ENCODE measurements at places on chromosomes 3 and 15.

GRCh38 chr3:113533534-113533892 lies 1.2 kb downstream of the SIDT1 start:
- no peak for DNase-seq

DNA sequence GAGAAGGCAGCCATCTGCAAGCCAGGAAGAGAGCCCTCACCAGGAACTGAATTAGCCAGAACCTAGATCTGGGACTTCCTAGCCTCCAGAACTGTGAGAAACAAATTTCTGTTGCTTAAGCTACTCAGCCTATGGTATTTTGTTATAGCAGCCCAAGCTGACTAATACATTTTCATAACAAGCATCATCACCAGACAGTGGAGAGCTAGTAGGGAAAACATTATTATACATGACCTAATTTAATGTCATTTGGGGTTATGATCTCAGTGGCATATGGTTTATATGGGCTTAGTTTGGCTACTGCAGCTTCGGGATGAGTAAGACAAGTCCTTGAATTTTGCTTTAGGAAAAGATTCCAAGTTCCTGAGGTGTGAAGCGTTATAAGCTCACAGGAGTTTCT lies 35.6 kb downstream of the LNP1 start:
- no peak for DNase-seq

- no peak for DNase-seq
These were observed 77.2 kb downstream of the ATG7 start for GRCh38 chr3:11349446-11349845.

DNA sequence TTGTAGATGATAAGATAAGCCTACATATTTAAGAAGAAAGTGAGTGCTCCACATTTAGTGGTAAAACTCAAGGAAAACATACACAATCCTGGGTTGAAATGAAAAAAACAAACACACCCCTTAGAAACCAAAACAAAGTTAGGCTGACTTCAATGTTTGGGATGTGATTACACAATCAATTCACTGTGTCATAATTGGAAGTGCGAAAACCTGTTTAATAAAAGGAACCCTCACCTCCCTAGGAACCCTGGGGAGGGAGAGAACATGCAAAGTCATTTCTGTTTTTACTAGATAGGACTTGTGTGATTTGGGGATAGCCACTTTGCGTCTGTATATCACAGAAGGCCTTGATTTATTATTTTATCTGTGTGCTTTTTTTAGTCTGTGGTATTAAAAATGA lies 275.0 kb downstream of the NFKBIZ start:
- no peak for DNase-seq

Data from endodermal cell (in vitro differentiated cells).